ENCODE measurements at places on chromosomes 1 and 21.
A peak's percentile ranks its signal among the peaks of the same experiment; 100 is the strongest.

- no peak for DNase-seq
Measured at GRCh38 chr1:219790834-219791615, 137.3 kb downstream of the SLC30A10 start.

- no peak for DNase-seq
Measured at GRCh38 chr1:161929137-161929536, 94.5 kb downstream of the OLFML2B start.

DNA sequence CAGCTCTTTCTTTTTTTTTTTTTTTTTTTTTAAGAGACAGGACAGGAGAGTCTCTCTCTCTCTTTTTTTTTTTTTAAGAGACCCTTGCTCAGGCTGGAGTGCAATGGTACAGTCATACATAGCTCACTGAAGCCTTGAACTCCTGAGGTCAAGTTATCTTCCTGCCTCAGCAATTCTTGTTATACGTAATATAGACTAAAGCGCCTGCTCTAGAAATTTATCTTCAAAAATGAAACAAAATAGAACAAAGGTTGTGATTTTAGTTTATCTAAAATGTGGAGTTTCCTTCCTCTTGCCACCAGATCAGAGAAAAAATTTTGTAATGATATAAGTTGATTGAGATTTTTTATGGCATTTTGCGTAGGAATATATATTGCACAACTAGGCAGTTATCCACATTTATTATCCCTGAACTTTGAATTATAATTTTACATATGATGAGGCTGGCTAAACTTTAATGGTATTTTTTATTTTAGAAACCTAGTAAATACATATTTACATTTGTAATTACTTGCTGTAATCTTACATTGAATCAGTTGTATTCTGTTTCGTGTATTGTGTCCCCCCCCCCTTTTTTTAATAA lies 44.2 kb downstream of the MTF2 start:
- DNase-seq = no peak

GRCh38 chr1:39671793-39672550 lies at the start of gene NT5C1A:
TSS of gene NT5C1A (minus strand) at chr1:39672107. CDS start at chr1:39672038, 69 bp downstream.
- DNase-seq = no peak

- DNase-seq = no peak
Measured at GRCh38 chr1:181263444-181263843, 174.9 kb downstream of the IER5 start.

GRCh38 chr1:221858818-221859611 lies 117.1 kb upstream of the DUSP10 start:
- DNase-seq = peak; percentile 8

DNA sequence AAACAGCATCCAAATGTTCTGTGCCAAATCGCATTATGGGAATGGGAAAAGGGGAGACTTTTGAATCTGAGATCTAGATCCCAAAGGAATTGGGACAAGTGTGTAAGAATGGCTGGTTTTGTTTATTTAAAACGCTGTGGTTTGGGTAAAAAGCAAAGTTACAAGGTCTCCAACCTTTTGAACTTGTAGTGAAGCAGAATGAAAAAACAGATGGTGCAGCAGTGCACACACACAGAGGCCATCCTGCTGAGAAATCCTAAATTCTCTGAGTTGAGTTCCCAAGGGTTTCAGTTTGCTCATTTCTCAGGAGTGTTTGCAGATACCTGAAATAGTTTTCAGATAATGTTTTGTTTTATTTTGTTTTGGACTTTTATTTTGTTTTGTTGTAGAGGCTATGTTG lies 80.2 kb upstream of the CD1D start:
- no peak for DNase-seq

DNA sequence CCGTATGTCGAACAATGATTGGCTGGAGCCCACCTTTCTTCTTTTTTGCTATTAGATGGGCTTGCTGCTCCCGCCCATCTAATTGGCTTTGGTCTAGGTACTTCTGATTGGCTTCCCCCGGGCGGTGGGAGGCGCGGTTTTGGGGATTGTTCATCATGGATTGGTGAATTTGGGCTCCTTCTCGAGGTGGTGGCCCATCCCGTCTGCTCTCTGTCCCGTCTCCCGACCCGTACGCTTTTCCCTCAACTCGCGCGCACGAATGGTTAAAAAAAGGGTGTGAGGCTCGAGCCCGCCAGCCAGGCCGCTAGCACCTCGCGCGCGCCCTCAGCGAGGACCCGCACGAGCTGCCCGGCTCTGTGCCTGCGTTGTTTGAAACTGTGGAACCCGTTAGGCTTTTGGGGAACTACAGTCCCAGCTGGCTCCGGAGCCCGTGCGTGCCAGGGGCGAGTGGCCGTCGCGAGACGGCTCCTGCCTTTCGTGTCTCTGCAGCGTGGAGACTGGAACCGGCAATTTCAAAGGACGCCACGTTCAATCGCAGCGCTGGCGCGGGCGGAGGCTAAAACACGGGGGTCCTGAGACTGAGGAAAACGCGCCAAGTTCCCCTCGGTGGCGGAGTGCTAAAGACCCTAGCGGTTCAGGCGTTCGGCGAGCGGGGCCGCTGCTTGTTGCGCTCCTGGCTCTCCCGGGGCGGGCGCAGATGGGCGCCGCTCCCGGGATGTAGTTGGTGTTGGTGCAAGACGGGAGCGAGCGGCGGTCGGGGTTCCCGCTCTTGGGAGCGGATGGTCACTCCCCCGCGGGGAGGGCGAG lies at the start of gene USP1:
Gene USP1, plus strand, starts transcription at position 584 of the 807 bp plus-strand sequence. CDS start 2,819 bp downstream, outside the sequence.
- no peak for DNase-seq

- no peak for DNase-seq
Measured at GRCh38 chr21:29514652-29515247, 216.0 kb downstream of the BACH1 start.

DNA sequence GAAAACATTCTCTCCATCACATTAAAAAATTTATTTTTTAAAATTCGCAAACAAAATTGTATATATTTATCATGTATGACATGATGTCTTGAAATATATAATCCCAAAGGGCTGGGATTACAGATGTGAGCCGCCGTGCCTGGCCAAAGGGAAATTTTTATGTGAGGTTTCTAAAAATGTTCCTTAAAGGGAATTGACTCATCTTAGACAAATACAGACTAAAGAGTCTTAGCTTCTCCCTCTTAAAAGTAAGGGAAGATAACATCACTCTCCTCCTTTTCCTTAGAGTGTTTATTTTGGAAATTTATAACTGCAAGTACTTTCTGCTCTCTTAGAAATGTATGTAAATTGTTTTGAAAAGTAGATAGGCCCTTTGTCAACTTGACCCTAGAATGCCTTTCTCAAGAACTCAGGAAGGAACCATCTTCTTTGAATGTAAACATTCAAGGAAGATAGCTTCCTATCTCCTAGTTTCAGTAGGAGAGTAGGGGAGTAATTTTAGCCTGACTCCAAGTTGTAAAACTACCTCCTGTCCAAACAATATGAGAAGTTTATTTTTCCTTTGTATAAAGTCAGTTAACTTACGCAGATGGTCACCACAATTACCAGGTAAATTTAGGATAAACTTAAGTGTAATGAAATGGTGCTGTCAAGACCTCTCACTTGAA lies 59.5 kb downstream of the C21orf91 start:
- DNase-seq = no peak

DNA sequence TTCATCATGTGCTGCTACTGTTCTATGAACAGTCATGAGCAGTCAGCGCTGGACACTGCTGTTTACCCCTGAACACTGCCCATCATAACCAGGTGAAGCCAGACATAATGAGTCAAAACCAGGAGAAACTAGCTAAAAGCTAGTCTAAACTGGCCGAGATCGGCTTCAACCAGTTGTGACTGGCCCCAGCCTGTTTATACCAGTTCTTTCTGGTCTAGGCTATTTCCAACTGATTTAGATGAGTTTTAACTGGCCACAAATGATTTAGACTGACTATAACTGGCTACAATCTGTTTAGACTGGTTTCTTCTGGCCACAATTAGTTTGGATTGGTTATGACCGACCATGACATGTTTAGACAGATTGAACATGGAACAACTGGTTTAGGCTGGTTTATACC lies 348.3 kb upstream of the CAMK1G start:
- no peak for DNase-seq

GRCh38 chr1:34425785-34426184 lies 249.1 kb downstream of the C1orf94 start:
- DNase-seq = no peak

- peak; percentile 95 for DNase-seq
Measured at GRCh38 chr1:204072931-204073836, at the start of gene SOX13. TSS of gene SOX13 (plus strand) at chr1:204073115. CDS start at chr1:204112916, 39,801 bp downstream.

GRCh38 chr1:54888080-54888733 lies 1.2 kb upstream of the DHCR24 start:
- no peak for DNase-seq

- DNase-seq = no peak
Measured at GRCh38 chr1:228900099-228900885, 165.0 kb downstream of the RHOU start.

DNA sequence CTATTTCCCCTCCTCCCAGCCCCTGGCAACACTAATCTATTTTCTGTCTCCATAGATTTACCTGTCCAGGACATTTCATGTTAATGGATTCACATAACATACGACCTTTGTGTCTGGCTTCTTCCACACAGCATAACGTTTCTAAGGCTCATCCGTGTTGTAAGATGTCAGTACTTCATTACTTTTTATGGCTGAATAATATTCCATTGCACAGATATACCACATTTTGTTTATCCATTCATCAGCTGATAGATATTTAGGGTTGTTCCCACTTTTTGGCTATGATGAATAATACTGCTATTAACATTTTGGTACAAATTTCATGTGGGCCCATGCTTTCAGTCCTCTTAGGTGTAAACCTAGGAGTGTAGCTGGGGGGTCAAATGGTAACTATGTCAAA lies 38.2 kb downstream of the GLIS1 start:
- DNase-seq = no peak

Measured in A549 (cell line).